ENCODE measurements at places on chromosomes 4 and X.

DNA sequence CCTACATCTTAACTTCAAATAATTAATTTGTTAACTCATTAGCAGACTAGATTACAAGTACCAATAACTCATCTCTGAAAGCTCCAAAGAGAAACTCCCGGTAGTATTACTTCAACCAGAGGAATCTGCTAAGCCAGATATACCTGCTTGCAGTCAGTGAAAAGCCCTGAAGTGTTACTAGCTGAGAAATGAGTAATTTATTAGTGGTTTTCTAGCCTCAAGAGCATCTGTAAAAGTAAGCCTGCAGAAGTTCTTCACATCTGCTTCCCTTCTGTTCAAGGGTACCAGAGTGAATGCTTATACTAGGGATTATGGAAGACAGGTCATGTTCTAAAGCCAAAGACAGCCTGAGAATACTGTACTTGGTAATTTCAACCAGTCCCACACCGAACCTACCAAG is 34.7 kb downstream of the IRS4 start:
- no peak for DNase-seq

DNA sequence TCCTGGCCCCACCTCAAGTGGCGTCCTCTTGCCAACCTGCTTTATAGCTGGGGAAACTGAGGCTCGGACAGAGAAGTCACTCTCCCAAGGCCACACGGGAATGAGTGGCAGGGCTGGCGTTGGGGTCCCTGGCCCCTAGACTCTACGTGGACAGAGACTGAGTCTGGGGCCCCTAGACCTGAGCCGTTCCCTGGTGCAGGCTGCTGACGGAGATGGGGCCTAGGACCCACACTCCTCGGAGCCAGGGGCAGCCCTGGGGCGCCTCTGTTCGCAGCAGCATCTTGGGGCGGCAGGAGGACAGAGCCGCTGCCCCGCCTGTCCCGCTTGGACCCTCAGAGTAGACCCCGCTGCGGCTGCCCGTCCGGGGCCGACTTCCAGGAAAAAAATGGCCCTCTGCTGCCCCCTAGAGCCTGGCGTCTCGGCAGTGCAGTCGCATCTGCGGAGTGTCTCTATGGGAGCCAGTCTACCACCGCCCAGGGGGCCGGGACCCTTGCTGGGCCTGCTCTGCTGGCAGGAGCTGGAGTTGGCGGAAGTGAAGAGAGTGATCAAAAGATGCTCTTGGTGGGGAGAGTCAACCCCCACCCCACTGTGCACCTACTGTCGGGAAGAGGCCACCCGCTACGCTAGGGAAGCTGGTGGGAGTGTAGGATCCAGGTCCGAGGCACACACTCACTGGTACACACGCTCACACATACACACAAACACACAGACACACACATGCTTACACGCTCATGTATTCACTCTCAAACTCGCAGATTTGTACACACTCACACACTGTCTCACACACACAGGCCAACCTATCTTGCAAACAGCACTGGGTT is 220.1 kb downstream of the AFAP1 start:
- peak; percentile 68 for DNase-seq

- no peak for DNase-seq
Measured at GRCh38 chr4:39427520-39428114, 20.9 kb downstream of the KLB start.

GRCh38 chrX:17854531-17854930 is 6.6 kb downstream of the RAI2 start:
- DNase-seq = no peak

GRCh38 chrX:138034136-138034535 is 468.2 kb downstream of the ZIC3 start:
- DNase-seq = no peak

DNA sequence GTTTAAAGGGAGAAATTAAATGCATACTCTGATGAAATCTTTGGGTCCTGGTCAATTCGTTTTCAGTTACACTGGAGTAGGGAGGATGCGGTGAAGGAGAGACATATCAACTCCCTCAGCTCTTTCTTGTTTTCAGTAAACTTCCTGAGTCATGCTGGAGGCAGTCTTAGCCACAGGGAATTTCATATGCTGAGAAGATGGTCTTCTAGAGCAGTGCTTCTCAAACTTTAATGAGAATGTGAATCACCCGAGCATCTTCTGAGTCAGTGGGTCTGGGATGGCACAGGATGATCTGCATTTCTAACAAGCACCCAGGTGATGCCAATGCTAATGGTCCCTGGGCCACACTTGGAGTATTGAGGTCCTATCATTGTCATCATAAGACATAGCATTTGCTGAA is 214.5 kb downstream of the KIT start:
- no peak for DNase-seq

DNA sequence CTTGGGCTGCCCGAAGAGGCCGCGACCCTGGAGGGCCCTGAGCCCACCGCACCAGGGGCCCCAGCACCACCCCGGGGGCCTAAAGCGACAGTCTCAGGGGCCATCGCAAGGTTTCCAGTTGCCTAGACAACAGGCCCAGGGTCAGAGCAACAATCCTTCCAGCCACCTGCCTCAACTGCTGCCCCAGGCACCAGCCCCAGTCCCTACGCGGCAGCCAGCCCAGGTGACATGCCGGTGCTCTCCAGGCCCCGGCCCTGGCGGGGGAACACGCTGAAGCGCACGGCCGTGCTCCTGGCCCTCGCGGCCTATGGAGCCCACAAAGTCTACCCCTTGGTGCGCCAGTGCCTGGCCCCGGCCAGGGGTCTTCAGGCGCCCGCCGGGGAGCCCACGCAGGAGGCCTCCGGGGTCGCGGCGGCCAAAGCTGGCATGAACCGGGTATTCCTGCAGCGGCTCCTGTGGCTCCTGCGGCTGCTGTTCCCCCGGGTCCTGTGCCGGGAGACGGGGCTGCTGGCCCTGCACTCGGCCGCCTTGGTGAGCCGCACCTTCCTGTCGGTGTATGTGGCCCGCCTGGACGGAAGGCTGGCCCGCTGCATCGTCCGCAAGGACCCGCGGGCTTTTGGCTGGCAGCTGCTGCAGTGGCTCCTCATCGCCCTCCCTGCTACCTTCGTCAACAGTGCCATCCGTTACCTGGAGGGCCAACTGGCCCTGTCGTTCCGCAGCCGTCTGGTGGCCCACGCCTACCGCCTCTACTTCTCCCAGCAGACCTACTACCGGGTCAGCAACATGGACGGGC is 579 bp downstream of the ABCD1 start:
- DNase-seq = no peak

- no peak for DNase-seq
Measured at GRCh38 chrX:135347381-135348016, 38.2 kb downstream of the ETDC start.

DNA sequence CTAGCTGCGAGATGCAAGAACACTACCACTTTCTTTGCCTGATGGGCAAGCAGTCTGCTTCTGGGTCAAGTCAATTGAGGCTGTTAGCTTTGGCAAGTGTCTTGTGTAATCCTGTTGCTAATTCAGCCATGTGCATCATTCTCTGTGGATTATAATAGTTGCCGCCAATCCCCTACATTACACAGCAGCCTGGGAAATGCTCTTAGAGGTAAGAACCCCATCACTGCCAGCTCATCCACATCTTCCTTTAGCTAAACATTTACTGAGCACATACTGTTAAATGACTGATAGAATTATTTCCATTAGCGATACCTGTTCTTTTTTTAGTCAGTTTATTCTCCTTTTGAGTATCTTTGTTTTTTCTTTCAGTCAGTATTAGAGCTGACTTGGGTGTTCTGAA is 116.2 kb downstream of the CBR4 start:
- DNase-seq = no peak

DNA sequence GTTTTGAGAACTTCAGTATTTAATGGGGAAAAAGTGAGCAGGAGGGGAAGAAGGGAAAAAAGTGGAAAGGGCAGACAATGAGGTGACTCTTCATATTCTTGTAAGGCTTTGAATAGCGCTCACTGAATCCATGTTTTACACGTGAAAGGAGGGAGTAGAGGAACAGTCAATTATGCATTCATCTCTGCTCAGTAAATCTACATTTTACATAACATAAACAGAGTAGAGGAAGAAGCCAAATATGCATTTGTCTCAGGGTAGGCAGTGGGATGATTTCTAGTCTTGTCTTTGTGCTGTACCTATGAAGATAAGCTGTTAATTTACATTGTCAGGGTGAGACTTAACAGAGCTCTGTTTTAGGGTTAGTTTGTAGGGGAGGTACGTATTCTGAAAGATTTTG is 19.4 kb upstream of the ELF2 start:
- no peak for DNase-seq

DNA sequence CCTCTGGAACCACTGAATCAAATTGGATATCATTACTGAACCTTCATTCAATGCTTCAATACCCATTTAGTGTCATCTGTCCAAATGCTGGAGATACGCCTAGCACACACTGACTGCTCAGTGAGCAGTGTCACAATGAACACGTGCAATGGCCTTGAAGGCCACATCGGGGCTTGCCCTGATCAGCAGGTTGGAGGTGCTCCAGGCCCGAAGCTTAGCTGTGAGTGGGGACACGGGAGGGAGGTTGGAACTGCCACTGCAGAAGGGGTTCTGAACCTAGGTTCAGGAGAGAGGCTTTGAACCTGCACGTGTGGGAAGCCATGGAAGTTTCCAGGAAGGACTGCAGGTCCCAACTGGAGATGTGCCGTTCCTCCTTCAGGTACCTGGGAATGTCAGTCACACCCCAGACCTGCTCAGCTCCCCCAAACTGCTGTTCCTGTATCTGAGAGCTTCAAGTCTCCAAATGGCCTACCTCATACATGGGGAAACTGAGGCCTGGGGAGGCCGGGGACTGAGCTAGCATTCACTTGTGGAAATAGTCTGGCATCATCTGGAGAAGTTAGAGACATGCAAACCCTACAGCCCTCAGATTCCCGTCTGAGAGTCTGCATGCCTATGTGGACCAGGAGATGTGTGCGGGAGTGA is 1.9 kb upstream of the WAS start:
- no peak for DNase-seq

DNA sequence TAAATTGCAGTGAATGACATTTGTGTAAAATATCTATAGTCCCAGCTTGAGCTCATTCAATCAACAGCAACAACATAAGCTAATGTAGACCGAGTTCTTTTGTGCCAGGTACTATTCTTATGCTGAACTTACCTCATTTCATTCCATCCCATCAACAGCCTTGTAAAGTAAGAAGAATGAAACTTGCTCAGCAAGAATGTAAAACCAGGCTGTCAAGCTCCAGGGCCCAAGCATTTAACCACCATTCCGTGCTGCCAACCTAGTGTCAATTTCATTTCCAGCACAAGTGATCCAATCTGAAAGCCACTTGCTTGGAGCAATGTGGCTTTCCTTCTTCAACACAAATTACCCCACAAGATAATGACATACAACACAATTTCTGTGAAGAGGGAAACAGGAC is 36.6 kb downstream of the RASSF6 start:
- no peak for DNase-seq

- peak; percentile 79 for DNase-seq
Measured at GRCh38 chr4:89294573-89295269, 12.9 kb downstream of the GPRIN3 start.

- no peak for DNase-seq
Measured at GRCh38 chr4:48596336-48596735, 106.3 kb downstream of the ZAR1 start.

DNA sequence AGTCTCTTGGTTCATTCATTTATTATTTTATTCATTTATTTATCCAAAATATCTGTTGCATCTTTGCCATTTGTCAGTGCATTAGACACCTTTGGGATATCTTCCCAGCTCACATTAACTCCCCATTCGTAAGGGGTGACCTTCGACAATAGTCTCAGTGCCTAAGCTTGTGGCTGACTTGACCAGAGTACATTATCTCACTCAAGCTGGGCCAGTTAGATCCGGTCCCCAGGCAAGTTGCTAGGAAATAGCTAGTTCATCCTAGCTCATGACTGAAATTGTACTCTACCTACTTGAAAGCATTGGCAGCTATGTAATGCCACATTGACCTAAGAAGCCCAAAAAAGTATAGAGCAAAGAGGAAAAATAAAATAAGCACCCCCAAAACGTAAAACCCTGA is 165.3 kb downstream of the FBXO8 start:
- DNase-seq = no peak

GRCh38 chr4:77488882-77489281 is 116.7 kb upstream of the CXCL13 start:
- DNase-seq = no peak

- no peak for DNase-seq
Measured at GRCh38 chr4:126715067-126715466, 917.7 kb upstream of the INTU start.

DNA sequence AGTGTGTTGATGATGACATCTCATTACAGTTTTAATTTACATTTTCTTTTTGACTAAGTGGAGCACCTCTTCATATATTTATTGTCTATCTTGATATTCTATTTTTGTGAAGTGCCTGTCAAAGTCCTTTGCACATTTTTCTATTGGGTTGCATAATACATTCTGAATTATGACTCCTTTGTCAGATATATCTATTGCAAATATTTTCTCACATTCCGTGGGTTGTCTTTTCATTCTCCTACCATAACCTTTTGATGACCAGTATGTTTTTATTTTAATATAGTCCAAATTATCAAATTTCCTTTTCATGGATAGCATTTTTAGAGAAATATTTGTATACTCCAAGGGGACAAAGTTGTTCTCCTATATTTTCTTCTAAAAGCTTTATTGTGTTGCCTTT is 126.4 kb downstream of the PJA1 start:
- no peak for DNase-seq

DNA sequence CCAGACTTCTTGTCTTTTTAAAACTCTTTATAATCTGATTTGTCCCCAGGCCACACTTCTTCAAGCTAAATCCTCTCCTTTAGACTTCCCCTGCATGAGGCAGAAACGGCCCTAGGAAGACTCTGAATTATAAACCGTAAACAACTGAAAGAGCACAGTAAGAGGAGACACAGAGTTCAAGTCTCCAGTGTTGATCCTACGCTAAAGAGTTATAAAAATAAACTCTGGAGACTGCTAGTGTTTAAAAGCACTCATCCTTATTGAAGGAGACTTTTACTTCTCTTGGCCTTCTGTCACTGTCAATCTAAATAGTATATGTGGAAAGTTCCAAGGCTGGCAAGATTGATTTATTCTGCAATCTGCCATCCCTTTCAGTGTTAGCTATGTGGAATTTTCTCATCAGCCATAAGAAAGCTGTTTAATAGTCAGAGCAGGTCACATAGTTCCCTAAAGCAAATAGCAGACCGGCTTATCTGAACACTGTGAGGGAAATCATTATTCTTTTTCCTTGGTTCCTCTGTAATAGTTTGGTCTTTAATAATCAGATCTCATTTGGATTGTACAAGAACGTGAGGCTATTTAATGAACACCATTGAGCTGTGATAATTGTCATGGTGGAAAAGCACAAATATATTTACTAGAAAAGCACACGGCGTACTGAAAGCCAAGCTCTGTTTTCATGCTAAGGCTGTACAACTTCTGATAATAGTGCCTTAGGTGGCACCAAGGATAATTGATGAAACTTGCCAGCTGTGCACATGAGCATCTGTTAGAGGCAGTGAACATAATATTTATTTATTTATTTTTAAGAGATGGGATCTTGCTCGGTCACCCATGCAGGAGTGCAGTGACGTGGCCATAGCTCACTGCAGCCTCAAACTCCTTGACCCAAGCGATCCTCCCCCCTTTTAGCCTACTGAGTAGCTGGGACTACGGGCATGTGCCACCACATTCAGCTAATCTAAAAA is 157.7 kb downstream of the CEP135 start:
- DNase-seq = no peak
